GM06990 (cell line): ENCODE measurements at places on chromosomes 7 and 10.

DNA sequence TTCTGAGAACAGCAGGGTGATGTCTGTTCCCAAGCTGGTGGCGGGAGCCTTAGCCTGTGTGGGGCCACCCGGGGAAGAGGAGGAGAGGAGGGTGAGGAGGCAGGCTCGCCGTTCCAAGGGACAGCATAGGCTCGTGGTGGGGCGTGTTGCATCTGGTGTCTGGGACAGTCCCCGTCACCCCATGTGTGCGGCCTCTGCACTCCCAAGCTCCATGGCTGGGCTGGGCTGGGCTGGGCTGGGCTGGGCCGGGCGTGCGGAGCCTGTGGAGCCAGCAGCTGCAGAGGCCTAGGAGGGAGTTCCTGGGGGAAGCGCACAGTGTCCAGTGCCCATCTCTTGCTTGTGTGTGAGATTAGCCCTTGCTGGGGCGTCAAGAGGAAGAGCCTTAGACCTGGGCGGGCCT, 20.9 kb upstream of the TTYH3 start:
- DNase-seq = no peak

GRCh38 chr10:65742906-65743305, 1182.9 kb upstream of the LRRTM3 start:
- DNase-seq = no peak

- DNase-seq = no peak
Observed at GRCh38 chr7:129225931-129226572, 1.2 kb downstream of the AHCYL2 start.

DNA sequence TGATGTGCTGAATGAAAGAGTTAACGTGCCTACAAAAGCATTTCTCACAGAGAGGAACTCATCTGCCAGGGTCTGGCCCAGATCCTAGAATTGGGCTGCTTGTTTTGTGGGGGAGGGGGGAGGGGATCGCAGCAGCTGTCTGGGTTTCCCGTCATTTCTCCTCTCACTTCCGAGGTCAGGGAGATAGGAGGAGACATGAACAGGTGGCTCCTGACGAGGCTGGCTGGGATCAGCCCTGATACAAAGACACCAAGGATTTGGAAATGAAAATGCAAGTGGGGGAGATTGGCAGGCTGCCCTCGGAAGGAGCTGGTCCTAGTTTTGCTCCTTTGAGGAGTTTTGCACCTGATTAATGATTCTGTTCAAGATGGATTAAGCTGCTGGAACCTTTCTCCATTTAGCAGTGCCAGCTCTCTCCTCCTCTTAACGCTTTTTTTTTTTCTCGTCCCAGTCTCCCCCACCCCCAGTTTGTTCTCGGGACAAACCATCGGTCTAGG, 86.8 kb upstream of the KMT2C start:
- no peak for DNase-seq

DNA sequence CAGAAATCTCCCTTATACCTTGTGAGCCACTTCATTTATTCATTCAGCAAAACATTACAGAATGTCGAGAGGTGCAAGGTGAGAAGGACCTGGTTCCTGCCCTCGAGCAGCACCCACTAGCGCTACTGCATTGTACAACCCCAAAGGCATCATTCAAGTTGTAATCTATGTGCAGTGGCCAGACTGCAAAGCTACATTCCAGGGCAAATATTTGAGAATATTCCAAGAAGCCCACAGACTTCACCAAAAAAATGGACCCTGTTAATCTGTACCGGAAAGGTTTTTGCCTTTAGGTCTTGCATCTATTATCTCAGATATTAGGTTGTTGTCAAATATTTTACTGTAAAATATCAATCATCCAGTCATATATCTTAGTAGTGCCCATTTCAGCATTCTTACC, 295.4 kb upstream of the FZD1 start:
- no peak for DNase-seq

DNA sequence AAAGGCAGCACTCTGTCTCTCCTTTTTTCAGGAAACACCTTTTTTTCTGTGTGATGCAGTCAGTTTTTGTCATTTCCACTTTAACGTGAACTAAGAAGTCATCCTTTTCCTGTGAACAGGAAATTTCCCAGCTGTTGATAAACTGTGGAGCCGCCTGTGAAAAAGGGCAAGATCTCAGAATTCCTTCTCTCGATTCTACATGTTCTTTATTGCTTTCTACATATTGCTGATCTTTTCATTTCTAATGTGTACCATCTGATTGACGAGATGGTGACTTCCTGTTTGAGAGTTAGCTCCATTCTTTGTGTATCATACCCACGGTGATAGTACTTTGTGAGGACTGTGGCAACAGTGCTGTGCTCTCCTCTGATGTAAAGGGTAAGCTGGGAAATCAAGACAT, 50.4 kb downstream of the ADD3 start:
- DNase-seq = no peak
